ENCODE measurements at places on chromosomes 6 and 20. TPM values are rescaled to one million over a fixed set of nuclear protein-coding genes. Genes with fewer than 3 reads are reported as not detected.

DNA sequence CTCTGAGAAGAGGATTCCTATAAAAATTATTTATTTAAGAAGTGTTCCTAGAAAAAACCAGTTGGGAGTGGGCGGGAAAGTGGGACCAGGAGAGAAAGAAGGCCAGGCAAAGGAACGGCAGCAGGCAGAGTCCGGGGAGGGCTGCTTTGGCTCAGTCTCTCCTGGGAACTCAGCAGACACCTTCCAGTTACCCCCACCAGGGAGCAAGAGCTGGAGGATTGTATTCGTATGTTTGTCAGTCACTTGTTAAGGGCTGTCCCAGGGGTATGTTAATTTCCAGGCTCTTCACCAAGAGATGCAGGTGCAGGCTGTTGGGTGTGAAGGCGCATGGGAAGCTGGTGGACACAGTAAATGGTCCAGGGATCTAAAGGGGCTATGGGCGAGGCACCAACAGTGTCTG, 53.0 kb upstream of the CHD6 start:
- no peak for DNase-seq

GRCh38 chr20:32033316-32033715, 18.7 kb upstream of the HCK start:
- no peak for DNase-seq

Gene GINS1
- total RNA-seq, result 13.7 TPM

GRCh38 chr20:3898639-3899038, 9.5 kb downstream of the PANK2 start:
- DNase-seq, result no peak

DNA sequence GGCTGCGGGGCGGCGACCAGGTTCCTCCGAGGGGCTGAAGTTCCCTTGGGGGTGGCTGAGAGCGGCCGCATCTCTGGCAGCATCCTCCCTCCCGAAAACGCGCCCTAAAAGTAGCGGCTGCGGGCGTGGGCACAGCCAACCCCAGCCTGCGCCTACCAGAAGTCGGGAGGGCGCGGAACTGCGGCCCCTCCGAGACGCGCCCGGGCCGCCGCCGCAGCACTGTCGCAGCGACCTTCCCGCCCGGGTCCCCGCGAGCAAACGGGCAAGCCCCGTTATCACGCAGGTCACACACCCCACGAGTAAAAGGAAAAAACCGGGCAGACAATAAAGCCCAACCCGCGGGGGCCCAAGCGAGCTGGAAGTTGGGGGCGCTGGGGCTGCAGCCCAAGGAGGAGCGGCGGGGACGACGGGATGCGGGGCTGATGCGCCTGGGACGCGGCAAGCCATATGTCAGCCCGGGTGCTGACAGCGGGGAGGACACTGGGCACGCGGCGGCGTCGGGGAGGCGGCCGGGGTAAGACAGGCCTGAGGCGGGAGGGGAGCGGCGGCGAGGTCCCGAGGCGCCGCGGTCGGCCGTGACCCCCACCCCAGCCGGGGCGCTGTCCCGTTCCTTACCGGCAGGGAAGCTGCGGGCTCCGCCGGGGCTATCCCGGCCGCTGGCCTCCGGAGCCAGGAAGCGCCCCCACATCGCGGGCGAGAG, 659 bp downstream of the CEP85L start:
- DNase-seq, result peak; percentile 30

Gene ERVFRD-1
- total RNA-seq, result 0.23 TPM

- DNase-seq, result no peak
Observed at GRCh38 chr20:46558511-46558959, 8.1 kb upstream of the OCSTAMP start.

Gene ISM1
- total RNA-seq, result 5.0 TPM

DNA sequence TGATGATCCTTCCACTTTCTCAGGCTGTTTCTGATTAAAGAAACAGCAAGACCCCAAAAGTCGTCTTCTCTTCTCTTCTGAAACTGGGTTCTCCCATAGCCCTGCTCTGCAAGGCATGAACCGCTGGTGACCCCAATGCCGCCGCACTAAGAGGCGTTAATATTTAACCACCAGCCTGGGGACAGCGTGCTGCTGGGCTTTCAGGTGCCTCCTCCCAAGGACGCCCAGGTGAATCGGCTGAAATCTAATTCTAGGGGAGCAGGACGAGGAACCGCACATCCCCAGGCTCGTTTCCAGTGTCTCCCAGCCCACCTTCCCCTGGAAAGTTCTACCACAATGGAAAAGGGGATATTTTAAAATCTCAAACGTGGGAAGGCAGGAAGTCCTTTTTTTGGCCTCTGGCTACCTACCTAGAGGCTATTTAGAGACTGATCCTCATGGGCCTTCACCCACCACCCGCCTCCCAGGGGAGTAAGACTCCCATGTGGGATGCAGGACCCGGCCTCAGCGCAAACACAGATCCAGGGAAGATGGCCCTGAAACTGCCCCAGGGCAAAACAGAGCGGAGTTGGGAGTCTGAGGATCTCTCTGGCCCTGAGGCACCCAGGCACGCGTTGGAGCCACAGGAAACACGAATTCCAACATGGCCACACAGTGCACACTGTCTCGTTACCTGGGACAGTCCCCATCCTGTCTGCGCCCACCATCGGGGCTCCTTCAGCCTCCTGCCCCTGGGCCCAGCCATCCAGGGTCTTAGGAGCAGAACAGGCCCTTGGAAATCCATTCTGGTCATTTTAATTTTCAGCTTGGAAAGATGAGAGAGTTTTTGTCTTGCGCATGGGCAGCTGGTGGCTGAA, 56.2 kb downstream of the BMP7 start:
- no peak for DNase-seq

All from mesothelial cell of epicardium (in vitro differentiated cells).